Activated CD4-positive, alpha-beta memory T cell treated with anti-CD3 and anti-CD28 coated beads for 36 hours (primary cell): ENCODE measurements at places on chromosomes 5 and 9. TPM values are rescaled to one million over a fixed set of nuclear protein-coding genes. Genes with fewer than 3 reads are reported as not detected.

Gene WNK2
- total RNA-seq: 1.6 TPM

Gene KIF12
- not detected for total RNA-seq

Gene RASGEF1C
- total RNA-seq: not detected

GRCh38 chr5:14453481-14453880 is 128.1 kb upstream of the OTULINL start:
- no peak for DNase-seq
- H3K27me3 ChIP-seq: no peaks in the 10 kb centered on the region
- H3K4me1 ChIP-seq: peaks cover 1% of the 10 kb centered on the region

DNA sequence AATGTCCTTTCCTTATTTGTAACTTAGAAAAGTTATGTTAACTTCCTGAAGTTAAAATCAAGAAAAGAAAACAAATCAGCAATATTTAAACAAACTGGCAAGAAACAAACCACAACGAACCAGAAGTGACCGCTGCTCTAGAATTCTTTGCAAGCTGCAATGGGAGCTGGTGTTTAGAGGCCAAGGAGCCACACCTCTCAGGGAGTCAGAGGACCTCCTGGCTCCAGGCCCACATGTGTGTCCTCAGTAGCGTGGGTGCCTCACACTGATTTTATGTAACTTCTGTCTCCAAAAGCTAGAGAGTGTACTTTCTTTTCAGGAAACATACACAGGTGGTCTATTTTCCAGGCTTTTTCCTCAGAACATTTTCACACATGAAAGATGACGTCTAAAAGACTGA is 100.4 kb downstream of the IRX2 start:
- DNase-seq: no peak
- no peaks in the 10 kb centered on the region for H3K27me3 ChIP-seq
- H3K4me1 ChIP-seq: no peaks in the 10 kb centered on the region
- no peaks in the 10 kb centered on the region for H3K36me3 ChIP-seq

DNA sequence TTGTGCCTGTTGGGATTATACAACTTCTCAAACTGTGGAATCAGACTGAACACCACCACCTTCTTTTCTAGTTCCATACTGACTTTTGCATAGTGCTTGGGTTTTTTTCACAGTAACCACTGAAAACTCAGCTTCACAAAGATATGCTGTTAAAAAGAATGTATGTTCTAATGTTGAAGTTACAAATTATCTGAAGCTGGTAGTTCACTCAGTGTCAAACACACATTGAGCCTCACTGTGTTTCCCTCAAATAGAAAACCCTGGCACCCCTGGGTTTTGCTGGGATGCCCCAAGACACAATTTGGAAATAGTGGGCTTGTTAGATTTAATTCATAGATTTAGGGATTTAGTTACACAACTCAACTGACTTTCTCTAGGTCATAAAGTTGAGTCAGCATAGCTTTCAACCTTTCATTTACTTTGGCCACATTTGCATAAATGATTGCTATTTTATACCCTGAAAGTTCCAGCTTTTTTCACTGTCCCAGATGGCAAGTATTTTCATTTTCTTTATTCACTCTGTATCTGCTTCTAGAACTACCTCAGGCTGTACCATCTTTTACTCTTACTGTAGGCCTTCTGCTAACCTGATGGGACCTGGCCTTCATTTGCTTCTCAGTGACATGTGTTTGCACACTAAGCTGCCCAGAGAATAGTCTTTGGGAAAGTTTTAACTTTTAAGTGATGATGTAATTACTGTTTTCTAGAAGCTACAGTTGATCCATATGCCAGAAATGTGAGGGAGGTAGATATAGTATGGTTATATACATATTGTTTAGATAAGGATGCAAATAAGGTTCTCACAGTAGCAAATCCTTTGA is 115.1 kb downstream of the CDC42SE2 start:
- H3K36me3 ChIP-seq: peaks cover 19% of the 10 kb centered on the region
- no peak for DNase-seq
- H3K27me3 ChIP-seq: no peaks in the 10 kb centered on the region
- H3K4me3 ChIP-seq: peak overlapping the region; percentile 35
- H3K27ac ChIP-seq: peak overlapping the region; percentile 94
- H3K4me1 ChIP-seq: peaks cover 88% of the 10 kb centered on the region

- no peak overlapping the region for H3K27ac ChIP-seq
- DNase-seq: no peak
- no peaks in the 10 kb centered on the region for H3K36me3 ChIP-seq
- no peak overlapping the region for H3K4me3 ChIP-seq
Observed at GRCh38 chr9:2559192-2560152, 62.1 kb upstream of the VLDLR start.
